ENCODE measurements at places on chromosomes 3 and 15. TPM values are rescaled to one million over a fixed set of nuclear protein-coding genes. Genes with fewer than 3 reads are reported as not detected.

Gene CLDN16
- total RNA-seq = not detected

- DNase-seq = no peak
These were observed 1333.5 kb upstream of the CADM2 start for GRCh38 chr3:83625261-83625660.

- no peak for DNase-seq
These were observed 85.4 kb downstream of the IGSF11 start for GRCh38 chr3:118949113-118949760.

- peak; percentile 28 for DNase-seq
These were observed 26.0 kb downstream of the GLDN start for GRCh38 chr15:51367322-51367976.

Gene TMOD2
- 7.2 TPM for total RNA-seq

GRCh38 chr3:115341208-115341607 lies 194.1 kb upstream of the ZBTB20 start:
- DNase-seq = no peak

DNA sequence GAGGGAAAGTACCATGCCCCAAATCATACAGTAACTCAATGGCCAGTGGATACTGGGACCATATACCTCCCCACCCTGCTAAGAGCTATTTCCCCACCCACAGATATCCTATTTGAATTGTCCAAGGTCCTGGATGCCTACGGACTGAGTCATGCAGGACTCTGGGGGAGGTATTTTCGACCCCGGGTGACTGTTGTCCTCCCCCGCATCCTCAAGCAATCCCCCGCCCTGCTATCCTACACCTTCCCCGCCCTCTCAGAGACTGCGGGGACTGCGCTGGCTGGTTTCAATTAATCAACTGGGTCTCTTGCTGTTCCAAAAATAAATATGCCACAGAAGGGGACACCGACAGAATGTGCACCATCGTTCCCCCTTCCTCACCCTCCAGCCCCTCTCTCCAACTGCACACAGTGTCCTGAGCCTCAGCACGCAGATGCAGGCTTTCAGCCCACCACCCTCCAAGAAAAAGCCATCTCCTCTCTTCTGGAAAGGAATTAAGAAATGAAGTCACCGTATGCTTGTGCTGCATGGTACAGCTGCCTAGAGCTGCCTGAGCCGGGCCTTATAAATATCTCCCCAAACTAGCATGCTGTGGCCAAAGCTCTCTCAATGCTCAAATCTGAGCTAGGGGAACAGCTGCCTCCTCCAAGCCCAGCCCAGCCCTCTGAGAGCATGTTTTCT lies 8.1 kb downstream of the CAV3 start:
- DNase-seq = no peak

Gene ADAMTSL3
- 4.8 TPM for total RNA-seq

DNA sequence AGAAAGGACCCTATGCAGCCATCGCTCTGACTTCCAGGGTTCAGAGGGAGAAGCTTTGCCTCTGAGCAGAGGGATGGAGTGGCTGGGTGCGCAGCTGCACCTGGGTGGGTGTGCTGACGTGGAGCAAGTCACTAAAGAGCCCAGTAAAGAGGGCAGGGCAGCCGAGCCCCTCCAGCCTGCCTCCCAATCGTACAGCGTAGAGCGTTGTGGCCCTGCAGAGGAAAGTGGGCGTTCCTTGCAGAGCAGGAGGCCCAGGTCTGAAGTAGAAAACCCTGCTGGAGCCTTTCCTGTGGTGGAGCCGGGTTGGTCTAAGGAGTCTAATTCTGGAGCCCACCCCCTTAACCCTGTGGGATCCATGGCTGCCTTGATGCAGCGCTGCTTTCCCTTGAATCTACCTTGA lies 61.0 kb downstream of the ABTB1 start:
- DNase-seq = no peak

- no peak for DNase-seq
These were observed 209.6 kb upstream of the EIF1B start for GRCh38 chr3:40099871-40100270.

Gene GHRL
- 1.1 TPM for total RNA-seq

Gene ATRIP
- 3.2 TPM for total RNA-seq

DNA sequence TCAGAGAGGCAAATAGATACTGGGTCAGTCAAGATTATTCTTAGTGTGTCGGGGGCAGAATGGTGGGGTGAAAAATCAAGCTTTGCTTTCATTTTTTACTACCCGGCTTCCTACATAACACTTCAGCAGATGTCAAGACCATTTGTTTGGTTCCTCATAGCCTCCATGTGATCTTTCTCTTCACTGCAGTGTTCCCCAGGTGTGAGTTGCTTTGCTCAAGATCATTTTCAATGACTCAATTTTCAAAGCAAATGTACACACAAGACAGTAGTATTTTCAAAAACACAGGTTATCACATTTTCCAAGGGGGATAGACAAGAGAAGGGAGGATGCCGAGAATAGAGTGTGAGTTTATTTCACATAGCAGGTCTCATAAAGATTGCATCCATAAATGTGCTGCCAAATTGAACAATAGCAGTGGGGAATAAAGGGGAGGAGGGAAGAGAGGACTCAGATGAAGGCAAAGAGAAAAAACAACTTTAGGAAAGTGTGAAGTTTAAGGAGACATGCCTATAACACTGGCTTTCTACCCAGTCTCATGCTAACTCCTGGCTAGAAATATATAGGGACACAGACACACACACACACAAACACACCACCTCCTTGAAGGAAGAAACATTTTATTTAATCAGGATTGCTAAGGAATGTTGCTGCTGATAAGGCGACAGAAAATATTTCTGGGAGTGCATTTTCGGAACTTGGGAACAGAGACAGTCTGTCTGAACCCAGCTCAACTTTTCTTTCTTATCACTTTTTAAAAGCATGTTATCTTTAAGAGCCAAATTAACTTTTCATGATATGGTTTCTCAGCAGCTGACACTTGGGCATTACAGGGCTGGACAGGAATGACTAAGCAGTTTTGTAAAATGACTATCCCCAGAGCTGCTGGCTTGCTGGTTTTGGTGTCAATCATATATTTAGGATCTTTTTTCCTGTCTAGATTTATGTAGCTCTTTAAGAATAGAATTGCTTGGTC lies 402.4 kb downstream of the RBMS3 start:
- no peak for DNase-seq

- no peak for DNase-seq
These were observed 30.2 kb downstream of the ITGA11 start for GRCh38 chr15:68401496-68402431.

- no peak for DNase-seq
These were observed 373.1 kb downstream of the MFSD1 start for GRCh38 chr3:159174715-159175692.

DNA sequence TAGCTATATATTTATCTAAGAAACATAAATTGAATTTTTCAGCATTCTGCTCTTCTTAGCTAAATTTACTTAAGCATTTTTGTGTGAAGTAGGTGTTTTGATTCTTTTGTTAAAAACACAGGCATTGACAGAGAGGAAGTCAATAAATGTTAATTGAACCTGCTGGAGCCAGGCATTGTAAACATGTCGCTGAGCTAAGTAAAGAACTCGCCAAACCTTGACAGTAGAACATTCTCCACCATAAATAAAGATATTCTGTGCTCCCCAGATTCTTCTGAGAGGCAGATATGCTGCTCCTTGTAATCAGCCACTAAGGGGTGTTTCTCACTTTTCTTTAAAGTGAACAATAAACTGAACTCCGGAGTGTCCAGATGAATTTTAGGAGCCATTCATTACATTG lies 38.4 kb downstream of the SYNM start:
- no peak for DNase-seq
